ENCODE measurements at places on chromosomes 12 and 14.

DNA sequence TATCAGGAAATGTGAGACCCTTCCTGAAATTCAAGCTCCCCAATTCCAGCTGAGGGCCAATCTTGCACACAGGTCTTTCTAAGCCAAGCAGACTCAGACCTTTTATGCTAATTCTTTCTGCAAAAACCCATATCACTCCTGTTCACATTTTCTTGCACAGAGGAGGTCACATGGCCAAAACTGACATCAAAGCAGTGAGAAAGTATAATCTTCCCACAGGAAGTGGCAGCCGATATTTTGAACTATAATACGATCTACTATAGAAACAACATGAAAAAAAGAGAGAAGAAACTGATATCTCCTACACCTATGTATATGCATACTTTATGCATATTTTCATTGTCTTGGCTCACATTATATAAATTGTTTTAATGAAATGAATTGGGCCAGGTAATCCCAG is 132.9 kb upstream of the SSTR1 start:
- no peak for DNase-seq

- DNase-seq: no peak
These were observed 83.0 kb downstream of the LRRC9 start for GRCh38 chr14:60002819-60003492.

GRCh38 chr14:102769049-102769327 is 8.3 kb upstream of the TRAF3 start:
- DNase-seq: no peak

DNA sequence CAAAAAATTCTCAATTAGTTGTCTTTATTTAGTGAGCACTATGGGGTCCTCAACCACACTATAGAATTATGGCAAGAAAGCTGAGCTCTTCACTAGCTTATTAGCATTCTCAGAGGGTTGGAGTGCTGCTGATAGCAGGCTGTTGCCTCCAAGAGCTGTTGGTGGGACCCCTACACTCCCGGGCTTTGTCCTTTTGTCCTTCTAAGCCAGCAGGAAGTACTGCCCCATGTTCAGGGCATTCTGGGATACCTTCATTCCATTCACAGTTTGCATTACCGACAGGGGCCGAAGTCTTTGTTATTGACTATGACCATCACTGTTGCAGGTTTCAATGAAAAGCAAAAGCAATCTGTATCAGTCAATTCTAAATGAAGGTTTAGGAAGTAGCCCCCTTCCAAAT is 89.5 kb upstream of the OTX2 start:
- DNase-seq: no peak

GRCh38 chr12:124545508-124546418 is 21.6 kb downstream of the NCOR2 start:
- peak; percentile 87 for DNase-seq

- no peak for DNase-seq
These were observed 402.4 kb upstream of the RGS6 start for GRCh38 chr14:71529848-71530247.

DNA sequence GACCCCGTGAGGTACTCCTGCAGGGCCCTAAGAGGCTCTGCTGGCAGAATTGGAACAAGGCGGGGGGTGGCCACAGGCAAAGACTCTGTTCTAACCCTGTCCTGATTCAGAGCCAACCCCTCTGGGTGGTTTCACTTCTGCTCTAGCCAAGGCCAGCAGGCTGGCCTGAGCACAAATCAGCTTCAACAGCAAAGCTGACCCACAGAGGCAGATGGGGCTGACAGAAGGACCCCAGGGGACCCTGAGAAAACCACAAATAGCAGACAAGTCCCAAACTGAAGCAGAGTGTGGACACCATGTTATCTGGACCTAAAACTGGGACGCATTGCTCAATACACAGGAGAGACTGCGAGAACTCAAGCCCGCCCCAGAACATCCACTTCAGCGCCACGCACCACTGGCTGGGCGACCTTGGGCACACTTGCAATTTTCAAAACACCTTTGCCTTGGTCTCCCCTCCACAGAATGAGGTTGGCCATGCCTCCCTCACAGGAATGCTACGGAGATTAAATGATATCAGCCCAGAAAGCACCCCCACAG is 76.4 kb upstream of the DICER1 start:
- peak; percentile 84 for DNase-seq

DNA sequence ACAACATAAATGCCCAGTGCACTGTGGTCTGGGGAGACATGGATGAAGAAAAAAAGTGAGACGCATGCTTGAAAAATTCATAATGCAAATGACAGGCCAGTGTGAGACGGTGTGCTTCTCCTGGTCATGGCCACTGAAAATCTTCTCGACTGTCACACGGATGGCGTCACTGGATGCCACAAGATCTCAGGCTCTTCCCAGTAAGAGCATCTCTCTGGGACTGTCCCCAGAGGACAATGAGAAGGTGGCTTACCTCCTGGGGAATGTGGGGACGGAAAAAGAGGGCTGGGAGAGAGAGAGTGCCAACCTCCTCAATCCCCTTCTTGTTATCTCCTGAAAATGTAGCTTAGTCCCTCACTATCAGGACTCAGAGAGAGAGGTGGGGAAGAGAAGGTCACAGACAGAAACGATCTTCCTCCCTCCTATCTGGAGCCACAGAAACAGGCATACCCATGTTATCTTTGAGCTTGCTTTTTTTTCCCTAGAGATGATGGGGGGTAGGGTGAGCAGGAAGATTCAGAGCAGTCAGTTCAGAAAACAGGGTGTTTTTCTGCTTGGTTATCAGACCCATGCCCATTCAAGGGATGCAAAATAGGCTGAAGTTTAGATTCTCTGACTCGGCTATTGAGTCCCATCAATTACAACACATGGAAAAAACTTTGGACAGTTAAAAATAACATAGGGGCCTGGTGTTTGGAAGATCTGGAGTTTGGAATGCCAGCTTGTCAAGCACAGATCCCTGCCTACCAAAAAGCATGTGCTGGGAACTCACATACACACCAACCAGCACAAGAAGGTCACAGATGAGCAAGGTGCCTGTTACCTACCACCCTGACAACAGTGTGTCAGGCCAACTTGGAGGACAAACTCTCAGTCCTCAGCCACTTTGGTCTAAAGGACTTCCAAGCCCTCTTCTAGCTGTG is 24.2 kb downstream of the DPF3 start:
- DNase-seq: no peak

All from GM13977 (cell line).